Esophagus squamous epithelium (tissue), 5 donors: ENCODE measurements at places on chromosomes 11 and 22.

DNA sequence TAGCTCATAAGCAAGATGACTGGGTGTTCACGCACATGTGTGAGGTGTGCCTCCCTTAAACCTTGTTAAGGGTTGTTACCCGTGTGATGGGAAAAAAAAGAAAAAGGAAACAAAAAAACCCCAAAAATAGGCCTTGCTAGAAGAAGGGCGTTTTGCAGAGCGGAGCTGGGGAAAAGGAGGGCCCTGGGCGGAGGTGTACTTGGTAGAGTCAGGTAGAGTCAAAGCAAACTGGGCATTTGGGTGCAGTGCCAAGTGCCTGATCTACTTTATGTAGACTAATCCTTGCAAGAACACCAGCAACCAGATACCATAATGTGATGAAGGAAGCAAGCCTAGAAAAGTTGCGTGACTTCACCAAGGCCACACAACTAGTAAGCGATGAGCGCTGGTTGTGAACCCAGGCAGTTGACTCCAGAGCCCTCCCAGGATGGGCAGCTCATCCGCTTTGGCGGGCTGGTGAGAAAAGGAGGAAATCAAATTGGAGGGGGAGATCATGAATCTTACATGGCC lies 1.2 kb upstream of the TIRAP start:
- no peak for DNase-seq

DNA sequence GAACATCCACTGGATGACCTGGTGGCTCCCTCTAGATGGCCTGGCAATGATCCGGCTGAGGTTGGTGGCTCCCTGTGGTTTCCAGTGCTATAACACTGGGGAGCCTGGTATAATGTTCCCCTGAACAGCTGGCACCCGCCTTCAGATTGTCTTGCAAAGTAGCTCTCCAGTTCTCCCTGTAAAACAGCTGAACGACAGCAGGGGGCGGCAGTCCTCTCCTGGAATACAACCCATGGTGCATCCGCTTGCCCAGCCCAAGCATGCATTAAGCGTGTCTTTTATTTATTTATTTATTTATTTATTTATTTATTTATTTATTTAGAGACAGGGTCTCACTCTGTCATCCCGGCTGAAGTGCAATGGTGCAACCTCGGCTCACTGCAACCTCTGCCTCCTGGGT lies 258.9 kb downstream of the BUD13 start:
- DNase-seq = no peak

DNA sequence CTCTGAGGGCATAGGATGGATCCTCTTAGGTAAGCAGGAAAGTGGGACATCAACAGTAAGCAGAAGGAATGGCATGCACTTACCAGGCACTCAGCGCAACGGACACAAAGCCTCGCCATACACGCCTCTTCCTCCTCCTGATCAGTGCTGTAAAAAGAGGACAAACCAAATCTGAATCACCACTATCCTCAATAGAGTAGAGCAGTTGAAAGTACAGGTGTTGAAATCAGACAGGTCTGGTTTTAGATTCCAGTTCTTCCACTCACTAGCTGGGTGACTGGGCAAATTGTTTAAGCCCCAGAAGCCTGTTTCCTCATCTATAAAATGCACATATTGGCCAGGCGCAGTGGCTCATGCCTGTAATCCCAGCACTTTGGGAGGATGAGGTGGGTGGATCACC lies 8.6 kb upstream of the JAML start:
- DNase-seq = no peak

DNA sequence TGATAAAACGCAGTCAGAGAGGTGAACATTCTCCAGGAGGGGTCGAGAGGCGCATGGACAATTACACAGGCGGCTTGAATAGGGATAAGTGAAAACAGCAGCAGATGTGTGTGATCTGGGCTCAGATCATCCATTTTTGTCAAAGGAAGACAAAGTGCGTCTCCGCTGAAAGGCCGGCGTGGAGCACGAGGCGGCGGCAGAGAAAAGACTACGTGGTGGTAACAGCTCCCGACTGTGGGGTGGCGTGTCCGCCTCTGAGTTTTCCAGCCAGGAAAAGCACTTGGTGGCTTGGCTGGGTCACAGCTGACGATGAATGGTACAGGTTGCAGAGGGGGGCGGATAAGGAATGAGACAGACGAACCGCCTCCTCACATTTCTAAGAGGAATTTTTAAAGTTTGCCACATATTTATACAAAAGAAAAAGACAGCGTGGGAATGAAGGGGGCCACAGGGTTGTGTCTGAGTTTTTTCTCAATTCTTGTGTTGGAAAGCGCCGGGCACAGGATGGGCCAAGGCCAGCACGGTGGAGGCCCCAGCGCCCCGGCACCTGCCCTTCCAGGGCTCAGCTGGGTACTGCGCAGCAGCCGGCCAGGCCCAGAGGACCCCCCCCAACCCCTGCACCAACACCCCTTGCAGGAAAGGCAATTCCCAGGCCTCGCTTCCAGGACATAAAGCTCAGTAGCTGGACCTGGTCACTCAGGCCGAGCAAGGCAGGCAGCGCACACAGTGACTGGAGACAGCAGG lies 80.4 kb downstream of the TRMU start:
- DNase-seq = no peak

DNA sequence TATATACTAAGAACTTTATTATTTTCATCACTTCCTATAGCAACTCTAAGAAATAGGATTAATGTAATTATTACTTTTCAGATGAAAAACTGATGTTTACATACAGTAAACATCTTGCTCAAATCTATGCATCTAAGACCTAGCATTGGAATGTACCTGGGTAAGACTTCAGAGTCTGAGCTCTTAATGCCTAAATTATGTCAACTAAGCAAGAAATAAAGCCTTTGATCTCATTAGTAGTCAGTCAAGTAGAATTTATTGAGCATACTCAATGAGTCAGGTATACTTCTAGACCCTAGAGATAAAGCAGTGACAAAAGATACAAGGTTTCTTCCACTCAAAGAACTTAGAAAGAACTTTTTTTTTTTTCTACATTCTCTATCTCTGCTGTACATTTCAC lies 16.7 kb upstream of the OR51Q1 start:
- DNase-seq = no peak
